ENCODE measurements at places on chromosomes 16 and 17.

DNA sequence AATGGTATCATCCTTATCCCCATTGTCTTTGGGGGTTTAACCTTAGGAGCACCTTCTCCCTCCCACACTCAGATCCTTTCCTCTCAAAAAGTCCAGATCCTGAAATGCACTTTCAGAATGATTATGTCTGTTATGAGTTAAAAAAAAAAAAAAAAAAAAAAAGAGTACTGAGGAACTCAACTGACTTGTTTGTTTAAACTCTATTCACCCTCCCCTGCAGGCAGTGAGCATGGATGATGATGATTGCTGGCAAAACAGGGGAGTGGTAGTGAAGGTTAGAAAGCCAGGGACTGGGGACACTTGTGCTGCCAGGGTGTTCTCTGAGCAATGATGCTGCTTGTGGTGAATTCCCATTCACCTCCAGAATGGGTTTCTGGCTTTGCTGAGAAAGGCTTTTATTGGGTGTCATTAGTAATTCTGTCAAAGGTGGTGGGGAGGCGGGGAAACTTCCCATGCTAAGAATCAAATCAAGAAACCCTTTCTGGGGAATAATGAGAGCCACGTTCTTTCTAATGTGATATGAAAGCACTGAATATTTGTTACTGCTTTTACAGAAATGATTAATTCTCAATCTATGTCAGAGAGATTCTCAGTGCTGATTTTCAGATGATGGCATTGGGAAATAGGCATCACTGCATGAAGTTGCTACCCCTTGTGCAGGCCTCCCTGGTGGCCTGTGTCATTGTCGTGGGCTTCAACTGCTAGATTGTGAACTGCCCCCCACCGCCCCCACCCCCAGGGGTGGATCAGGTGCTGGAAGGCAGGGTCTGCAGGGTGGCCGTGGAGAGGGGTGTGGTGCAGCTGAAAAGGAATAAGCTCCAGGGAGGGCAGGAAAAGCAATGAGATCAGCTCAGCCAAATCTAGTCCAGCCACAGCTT, 14.1 kb downstream of the CCL4 start:
- DNase-seq: no peak

DNA sequence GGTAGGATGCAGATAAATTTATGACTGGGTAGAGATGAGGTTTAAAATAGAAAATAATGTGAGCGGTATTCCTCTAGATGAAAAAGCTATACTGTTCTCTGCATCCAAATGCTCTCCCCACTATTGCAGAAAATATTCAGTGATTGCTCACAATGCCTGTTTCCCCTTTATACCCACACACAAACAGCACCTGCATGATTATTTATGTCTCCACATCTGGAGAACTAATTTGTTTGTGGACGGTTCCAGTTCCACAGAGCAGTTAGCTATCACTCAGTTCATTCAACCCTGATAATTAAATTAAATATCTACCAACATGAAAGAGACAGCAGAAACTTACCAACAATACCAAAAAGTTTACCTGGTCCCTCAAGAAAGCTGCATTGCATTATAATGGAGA, 800.0 kb downstream of the CDH11 start:
- no peak for DNase-seq

GRCh38 chr17:46950342-46950996, 27.5 kb downstream of the GOSR2 start:
- no peak for DNase-seq

GRCh38 chr16:19127205-19127604, 13.4 kb downstream of the ITPRIPL2 start:
- no peak for DNase-seq

- DNase-seq: peak; percentile 1
Measured at GRCh38 chr16:74107795-74108610, 188.6 kb upstream of the PSMD7 start.

- no peak for DNase-seq
Measured at GRCh38 chr17:15408803-15409202, 58.6 kb downstream of the CDRT4 start.

- DNase-seq: no peak
Measured at GRCh38 chr17:28744104-28744971, 527 bp downstream of the TRAF4 start.

DNA sequence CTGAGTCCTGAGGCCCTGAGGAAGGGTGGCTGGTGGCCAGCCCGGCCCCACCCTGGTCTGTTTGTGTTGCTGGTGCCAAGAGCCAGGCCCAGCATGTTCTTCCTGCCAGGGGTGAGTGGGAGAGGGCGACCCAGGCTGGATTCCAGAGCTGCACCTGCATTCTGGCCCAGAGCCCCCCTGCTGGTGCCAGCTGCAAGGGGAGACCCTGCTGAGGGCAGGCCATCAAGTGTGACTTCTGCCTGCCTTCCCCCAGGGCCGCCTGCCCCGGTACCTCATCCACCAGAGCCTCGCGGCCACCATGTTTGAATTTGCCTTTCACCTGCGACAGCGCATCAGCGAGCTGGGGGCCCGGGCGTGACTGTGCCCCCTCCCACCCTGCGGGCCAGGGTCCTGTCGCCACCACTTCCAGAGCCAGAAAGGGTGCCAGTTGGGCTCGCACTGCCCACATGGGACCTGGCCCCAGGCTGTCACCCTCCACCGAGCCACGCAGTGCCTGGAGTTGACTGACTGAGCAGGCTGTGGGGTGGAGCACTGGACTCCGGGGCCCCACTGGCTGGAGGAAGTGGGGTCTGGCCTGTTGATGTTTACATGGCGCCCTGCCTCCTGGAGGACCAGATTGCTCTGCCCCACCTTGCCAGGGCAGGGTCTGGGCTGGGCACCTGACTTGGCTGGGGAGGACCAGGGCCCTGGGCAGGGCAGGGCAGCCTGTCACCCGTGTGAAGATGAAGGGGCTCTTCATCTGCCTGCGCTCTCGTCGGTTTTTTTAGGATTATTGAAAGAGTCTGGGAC, 2.4 kb upstream of the TCAP start:
- no peak for DNase-seq

DNA sequence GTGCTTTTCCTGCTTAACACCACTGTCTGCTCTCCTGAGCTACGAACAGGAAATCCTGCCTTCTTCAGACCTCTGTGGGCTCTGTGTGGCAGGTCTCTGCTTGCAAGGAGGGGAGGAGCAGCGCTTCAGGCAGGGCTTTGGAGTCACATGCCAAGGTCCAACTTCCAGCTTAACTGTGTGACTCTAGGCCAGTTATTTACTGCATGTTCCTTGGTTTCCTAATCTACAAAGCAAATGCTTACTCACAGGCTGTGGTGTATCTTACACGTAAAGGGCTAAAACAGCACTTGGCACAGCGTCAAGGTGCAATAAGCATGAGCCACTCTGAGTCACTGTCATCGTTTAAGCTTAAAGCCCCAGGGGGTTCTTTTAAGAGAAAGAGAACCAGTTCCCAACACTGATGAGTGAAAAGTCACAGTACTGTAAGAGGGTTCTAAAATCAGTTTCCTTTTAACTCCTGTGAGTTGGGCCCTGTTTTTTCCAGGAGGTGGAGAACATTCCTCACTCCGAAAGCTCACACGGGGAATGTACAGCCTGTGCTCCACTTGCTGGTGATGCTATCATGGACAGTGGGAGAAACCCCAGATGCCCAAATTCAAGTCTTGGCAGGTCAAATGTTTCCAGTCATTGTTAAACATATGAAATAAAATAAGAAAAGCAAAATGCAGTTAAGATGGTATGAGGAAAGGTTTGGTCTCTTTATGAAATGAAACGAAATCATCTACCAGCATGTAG, 54.1 kb upstream of the BCAR1 start:
- DNase-seq: no peak
